ENCODE measurements at places on chromosomes 7 and 10. TPM values are rescaled to one million over a fixed set of nuclear protein-coding genes. Genes with fewer than 3 reads are reported as not detected.

Gene FAM25C
- not detected for total RNA-seq

- DNase-seq, result no peak
These were observed 180.7 kb upstream of the SHH start for GRCh38 chr7:155992974-155993373.

Gene MEOX2
- total RNA-seq, result not detected

Gene CYP3A5
- not detected for total RNA-seq

DNA sequence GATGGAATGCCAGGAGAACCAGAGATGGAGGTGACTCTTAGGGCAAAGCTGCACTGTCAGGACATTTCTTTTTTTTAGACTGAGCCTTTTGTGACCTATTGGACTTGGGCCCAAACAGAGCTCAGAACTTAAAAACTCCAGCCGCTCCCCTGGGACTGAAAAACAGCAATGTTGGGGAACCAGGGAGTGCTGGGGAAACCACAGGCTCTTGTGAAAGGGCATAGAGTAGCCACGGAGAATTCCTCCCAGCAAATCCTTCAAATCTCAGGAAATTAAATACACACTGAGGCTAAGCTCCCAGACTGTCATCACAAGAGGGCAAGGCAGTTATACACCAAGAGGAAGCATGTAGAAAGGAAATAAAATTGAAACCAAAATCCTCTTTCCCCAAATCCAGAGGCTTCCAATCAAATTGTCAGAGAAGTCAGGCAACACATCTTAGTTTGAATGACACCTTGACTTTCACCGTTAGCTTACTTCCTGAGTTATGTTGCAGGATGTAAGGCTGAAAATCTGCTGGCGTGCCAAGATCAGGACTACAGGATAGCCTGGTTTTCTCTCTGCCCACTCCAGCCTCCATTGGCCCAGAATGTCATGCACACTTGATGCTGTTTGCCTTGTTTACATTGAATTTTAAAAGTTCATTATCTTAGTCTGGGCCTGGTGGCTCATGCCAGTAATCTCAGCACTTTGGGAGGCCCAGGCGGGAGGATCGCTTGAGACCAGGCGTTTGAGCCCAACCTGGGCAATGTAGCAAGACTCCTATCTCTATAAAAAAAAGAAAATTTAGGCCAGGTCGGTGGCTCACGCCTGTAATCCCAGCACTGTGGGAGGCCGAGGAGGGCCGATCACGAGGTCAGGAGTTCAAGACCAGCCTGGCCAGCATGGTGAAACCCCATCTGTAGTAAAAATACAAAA lies 2.6 kb upstream of the RFC2 start:
- no peak for DNase-seq

Gene SAMD9L
- 2.8 TPM for total RNA-seq

DNA sequence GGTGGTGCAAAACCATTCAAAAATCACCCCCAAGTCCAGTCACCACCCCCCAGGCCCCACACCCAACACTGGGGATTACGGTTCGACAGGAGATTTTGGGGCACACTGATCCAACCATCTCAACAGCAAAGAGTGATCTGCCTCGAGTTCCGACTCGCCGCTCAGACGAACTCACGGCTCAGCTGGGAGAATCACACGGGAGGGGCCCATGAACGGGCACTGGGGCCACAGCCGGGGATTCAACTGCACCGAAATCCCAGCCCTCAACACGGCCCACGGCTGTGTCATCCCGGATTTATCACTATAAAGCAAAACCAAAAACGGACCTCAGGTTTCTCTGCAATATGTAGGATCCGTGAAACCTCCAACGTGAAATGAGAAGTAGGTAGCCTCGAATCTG lies 460.0 kb downstream of the DNAJB6 start:
- DNase-seq, result no peak

- no peak for DNase-seq
These were observed 106.8 kb upstream of the APBB1IP start for GRCh38 chr10:26331371-26331770.

GRCh38 chr7:83807774-83808173 lies 158.8 kb upstream of the SEMA3E start:
- DNase-seq, result no peak

Gene MALRD1
- not detected for total RNA-seq

DNA sequence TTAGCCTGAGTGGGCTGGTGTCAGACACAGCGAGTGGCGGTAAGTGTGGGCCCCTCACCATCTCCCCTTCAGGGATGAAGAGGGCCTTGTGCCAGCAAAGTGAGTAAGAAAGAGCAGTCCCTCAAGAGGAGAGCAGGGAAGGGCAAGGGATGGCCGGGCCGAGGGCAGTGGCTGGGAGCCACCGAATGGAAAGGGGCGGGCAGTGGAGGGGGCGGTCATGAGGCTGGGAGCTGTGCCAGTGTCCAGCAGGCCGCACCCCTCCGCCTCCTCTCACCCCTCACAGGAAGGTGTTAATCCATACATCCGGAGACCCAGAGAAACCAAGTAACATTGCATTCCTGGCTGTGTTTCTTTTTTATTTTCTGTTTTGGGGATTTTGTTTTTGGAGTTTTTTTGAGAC lies 28.6 kb upstream of the RASGEF1A start:
- no peak for DNase-seq

GRCh38 chr10:10293041-10293440 lies 724.6 kb upstream of the CELF2 start:
- DNase-seq, result no peak

Gene ASB15
- not detected for total RNA-seq

Gene UPK3B
- 3.0 TPM for total RNA-seq

Gene DGKI
- total RNA-seq, result 0.52 TPM

DNA sequence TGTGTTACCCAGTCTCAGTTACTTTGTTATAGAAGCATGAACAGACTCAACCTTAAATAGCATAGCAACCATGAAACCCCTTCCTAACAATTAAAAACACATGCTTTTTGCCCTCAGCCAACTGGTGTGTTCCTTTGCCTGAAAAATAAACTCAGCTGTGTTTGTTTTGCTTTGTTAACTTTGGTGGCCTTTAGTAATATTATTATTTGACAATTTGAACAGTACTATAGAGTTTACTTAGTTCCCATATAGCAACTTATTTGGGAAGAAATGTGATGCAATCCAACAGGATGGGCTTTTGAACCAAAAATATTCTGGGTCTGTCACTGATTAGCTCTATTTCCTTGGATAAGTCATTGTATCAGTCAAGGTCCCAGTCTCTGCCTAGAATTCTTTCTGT lies 22.5 kb upstream of the MKLN1 start:
- DNase-seq, result no peak

DNA sequence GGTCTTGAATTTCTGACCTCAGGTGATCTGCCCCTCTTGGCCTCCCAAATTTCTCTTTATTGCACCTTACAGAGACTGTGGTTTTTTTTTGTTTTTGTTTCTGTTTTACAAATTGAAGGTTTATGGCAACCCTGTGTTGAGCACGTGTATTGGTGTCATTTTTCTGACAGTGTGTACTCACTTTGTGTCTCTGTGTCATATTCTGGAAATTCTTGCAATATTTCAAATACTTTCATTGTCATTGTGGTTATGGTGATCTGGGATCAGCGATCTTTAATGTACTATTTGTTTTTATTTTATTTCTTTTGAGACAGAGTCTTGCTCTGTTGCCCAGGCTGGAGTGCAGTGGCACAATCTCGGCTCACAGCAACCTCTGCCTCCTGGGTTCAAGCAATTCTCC lies 89.8 kb downstream of the PRTFDC1 start:
- DNase-seq, result peak; percentile 7

Gene FGFBP3
- 0.69 TPM for total RNA-seq

Gene IFIT1B
- total RNA-seq, result not detected

DNA sequence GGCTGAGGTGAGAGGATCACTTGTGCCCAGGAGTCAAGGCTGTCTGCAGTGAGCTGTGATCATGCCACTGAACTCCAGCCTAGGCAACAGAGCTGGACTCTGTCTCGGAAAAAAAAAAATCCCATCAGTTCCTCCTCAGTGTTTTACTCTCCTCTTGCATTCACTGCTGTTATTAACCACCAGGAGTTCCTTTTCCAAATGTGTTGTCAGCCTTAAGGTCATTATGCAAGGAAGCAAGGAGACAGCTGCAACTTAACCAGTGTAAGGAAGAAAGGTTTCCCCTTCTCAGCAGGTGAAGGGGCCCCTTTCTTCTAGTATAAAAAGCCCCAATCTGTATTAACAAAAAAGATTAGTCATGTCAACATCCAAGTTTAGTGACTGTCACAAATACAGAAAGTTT lies 86.6 kb upstream of the LEP start:
- DNase-seq, result no peak

Gene NUPR2
- not detected for total RNA-seq

DNA sequence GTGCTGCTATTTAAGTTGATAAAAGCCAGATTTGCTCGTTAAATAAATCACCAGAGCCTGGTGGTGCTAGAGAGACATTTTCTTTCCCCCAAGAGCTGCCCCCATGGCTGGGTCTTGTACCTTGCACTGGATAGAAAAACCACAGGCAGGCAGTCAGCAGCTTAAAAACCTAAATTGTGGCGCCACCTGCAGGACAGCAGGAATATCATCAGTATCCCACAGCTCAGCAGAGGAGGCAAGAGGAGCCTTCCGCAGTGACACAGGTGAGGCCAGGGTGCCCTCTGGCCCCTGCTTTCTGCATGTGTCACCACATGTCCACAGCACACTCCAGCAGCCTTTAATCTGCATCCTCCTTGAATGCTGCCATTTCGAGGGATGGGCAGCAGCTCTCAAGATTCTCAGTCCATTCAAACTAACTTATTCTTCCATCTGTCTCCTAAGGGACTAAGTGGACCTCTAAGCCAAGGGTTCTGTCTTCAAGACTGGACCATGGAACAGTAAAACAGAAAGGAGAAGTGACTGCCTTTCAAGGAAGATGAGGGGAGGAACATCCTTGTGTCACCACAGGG lies 4.5 kb upstream of the PLXNA4 start:
- peak; percentile 71 for DNase-seq

DNA sequence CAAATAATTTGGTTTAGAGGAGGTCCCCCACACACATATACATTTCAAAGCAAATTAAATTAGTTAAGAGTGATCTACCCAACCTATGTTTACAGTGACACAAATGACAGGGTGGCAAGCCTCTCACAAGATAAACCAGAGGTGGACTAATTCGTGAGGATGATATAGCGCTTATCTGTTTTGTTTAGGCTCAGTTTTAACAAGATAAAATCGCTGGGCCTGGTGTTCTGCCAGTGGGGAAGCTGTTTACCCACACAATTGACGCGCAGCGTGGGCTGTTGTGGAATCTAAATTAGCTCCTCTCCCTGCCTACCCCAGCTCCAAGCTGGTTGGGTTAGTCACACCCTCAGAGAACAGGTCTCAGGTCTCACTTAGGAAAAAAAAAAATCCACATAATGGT lies 16.7 kb upstream of the PLXNA4 start:
- no peak for DNase-seq

DNA sequence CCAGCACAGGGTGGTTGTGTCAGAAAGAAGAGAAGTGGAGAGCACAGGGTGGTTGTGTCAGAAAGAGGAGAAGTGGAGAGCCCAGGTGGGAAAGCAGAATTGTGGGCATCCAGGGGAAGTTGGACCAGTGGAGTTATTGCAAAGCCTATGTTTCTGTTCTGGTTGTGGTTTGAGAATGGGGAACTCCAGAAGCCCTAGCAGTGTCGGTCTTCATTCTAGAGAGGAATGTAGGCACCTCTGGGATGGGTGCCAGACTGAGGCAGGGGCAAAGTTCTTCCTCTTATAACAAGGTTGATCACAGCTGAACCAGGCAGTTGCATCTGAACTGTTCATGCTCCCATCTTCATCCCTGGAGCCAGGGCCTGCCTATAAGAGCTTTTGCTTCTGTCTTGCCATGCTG lies 954 bp downstream of the FSCN3 start:
- no peak for DNase-seq

DNA sequence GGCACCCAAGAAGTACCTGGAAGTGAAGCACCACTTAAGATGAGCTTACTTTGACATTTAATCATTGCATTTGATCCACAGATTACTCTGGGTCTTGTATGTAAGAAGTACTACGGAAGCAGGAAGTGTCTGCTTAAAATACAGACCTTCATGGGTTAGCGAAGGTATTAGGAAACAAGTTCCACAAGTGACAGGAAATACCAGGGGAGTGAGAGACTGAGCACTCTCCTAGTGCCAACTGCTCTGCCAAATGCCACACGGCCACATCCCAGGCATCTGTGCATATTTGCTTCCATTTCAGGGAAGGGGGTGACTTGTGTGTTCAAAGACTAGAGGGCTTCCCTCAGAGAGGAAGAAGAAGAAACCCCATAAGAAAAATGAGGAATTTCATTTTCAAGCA lies 57.2 kb upstream of the ANK3 start:
- peak; percentile 98 for DNase-seq

Gene SLC18A2
- not detected for total RNA-seq

GRCh38 chr10:112739592-112740353 lies 210.3 kb upstream of the TCF7L2 start:
- no peak for DNase-seq
